ENCODE measurements at places on chromosomes 6 and 20. TPM values are rescaled to one million over a fixed set of nuclear protein-coding genes. Genes with fewer than 3 reads are reported as not detected.

Gene STX11
- 20.7 TPM for total RNA-seq

DNA sequence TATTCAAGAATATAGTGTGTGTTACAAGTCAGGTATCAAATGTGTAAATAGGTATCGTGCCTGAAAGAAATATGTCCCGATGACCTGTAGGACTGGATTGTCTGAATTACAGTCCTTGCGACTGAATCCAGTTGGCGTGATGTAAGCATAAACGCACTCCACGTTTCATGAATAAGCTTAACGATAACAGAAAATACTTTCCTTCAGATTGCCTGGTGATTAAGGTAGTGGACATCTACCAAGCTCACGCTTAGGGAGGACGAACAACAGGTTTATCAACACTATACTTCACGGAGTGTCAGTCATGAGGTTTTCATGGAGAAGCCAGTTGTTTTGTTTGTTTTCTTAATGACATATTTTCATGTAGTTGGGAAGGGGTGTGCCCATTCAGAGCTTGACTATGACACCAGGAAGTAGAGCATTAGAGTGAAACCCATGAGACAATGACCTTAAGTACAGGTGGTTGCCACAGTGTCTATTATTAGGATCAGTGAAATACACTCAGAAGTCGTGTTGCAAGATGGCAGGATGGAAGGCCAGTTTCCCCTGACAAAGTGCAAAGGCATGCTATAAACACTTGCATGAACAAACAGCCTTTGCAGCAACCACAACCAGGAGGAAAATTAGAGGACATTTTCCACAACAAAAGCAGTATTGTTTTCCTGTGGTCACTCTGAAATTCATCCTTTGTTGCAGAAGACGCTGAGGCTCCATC lies 305.8 kb upstream of the PRDM1 start:
- no peak for DNase-seq

DNA sequence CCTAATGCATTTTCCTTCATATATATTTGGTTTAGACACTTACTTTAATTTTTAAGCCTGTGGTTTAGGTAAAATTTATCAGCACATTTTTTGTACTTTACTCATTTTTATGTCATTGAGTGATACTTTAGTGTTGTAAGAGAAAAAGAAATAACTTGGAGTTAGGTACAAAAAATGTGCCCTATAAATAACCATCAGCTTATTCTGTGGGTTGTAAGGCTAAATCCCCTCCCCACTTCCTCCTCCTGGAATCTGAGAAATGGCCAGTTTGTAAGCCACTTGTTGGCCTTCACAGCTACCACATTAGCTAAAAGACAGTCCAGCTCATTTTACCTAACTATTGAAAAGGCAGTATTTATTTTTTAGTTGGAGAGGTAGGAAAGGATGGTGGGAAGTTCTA lies 576.3 kb downstream of the PKHD1 start:
- DNase-seq, result no peak

GRCh38 chr20:62292108-62292507 lies 10.7 kb upstream of the ADRM1 start:
- DNase-seq, result no peak

DNA sequence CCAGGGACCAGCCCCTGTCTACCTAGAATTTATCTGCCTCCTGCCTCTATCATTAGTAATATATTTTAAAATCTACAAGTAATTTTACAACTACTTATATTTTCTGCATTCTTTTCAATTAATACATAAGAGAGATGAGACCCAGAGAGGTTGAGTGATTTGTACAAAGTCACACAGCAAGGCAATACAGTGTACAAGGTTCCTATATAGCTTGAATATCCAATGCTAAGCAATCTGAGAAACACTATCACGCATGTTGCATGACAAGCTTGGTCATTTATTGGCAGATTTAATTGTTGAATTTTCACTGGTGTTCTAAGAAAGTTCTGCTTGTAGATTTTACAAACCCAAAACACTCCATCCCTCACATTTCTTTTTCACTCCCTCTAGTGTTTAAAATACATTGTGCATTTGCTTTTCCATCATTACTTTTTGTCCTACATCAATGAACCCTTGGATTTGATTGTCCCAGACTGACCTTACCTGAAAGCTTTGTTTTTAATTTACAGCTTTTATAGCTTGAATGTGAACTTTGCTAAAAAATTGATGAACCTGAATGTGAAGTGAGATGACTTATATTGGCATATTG lies 520.9 kb upstream of the CITED2 start:
- DNase-seq, result no peak

- no peak for DNase-seq
Observed at GRCh38 chr6:161836643-161837448, 563.0 kb upstream of the AGPAT4 start.

All from activated CD8-positive, alpha-beta T cell treated with anti-CD3 and anti-CD28 coated beads for 36 hours (primary cell).